ENCODE measurements at places on chromosomes 2 and 18. TPM values are rescaled to one million over a fixed set of nuclear protein-coding genes. Genes with fewer than 3 reads are reported as not detected.
A peak's percentile ranks its signal among the peaks of the same experiment; 100 is the strongest.

Gene ELAC1
- polyA plus RNA-seq, result 15.0 TPM

Gene CD8A
- polyA plus RNA-seq, result 924 TPM

Gene ANKRD30B
- polyA plus RNA-seq, result not detected

Gene RAB6C
- polyA plus RNA-seq, result not detected

Gene ASB18
- not detected for polyA plus RNA-seq

Gene SCYGR8
- polyA plus RNA-seq, result not detected

- no peak for DNase-seq
Measured at GRCh38 chr2:223688094-223688835, 86.1 kb upstream of the SCG2 start.

DNA sequence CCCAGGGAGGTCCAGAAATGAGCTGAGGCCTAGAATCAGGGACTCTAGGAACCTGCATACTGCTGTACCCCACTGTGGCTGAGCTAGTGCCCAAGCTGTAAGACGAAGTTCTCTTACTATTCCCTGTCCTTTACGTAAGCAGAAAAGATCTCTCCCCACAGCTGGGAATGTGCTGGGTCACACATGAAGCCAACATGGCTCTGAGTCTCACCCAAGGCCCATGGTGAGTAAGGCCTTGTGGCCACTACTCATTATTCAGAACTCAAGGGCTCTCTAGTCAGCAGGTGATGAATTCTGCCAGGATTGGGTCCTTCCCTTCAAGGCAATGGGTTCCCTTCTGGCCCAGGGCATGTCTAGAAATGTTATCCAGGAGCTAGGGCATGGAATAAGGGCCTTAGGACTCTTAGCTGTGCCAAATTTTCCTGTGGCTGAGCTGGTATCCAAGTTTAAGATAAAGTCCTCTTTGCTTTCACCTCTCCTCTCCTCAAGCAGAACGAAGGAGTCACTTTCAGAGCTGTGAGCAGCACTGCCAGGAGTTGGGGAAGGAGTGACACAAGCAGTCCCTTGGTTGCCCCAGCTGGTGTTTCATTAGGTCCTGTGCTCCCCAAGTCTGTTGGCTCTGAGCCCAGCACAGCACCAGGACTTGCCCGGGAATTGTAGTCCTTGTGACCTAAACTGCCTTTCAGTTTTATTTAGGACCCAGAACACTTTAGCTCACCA, 707.6 kb downstream of the SLC4A3 start:
- no peak for DNase-seq

DNA sequence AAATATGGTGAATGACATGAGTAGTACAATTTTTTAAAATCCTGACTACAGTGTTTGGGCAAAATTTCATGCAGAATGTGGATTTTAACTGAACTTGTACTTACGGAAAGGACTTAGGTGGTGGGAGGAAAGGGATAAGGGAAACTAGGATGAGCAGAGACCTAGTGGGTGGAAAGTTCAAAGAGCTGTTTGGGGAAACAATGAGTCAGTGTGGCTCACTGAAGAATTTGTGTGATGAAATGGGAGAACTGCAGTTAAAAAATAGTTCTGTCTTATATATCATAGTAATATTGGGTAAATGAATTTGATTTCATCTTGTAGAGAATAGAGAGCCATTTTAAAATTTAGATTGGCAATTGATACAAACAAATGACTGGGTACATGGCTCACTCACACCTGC, 220.1 kb upstream of the CTAGE1 start:
- no peak for DNase-seq

- peak; percentile 47 for DNase-seq
Measured at GRCh38 chr2:162301151-162301804, 17.2 kb downstream of the IFIH1 start.

GRCh38 chr2:42281416-42282081, 79.5 kb downstream of the COX7A2L start:
- no peak for DNase-seq

- DNase-seq, result no peak
Measured at GRCh38 chr18:457140-457519, 43.4 kb downstream of the COLEC12 start.

DNA sequence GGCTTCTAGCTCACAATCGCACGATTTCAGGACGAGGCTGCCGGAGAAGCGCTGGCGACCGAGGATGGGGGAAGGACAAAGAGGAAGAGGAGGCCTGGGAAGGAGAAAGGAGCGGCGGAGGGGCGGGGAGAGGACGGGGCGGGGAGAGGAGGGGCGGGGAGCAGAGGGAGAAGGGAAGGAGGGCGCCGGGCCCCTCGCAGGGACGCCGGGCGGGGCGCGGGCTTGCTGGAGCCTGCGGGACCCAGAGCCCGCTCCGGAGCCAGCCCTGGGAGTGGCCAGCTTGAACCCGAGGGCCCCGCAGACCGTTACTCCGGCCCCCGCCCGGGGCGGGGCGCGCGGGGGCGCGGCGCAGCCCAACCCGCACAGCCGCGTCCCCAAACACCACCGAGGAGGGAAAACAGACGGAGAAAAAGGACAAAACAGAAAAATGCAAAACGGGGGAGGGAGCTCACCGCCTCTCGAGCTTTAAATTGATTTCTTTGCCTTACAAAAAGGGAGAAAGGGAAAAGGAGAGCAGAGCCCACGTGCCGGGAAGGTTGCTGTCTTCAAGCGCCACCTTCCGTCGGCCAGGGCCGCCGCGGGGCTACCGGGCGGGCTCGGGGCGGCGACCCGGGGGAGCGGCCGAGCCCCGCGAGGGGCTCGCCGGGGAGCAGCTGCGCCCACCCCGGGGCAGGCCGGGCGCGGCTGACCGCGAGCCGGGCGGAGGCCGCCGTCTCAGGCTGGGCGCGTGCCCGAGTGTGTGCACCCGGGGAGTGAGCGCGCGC, 781 bp upstream of the SOX11 start:
- DNase-seq, result no peak

GRCh38 chr18:42758852-42759251, 356.6 kb downstream of the RIT2 start:
- no peak for DNase-seq

GRCh38 chr2:113164215-113164929, 9.4 kb upstream of the PSD4 start:
- DNase-seq, result no peak

DNA sequence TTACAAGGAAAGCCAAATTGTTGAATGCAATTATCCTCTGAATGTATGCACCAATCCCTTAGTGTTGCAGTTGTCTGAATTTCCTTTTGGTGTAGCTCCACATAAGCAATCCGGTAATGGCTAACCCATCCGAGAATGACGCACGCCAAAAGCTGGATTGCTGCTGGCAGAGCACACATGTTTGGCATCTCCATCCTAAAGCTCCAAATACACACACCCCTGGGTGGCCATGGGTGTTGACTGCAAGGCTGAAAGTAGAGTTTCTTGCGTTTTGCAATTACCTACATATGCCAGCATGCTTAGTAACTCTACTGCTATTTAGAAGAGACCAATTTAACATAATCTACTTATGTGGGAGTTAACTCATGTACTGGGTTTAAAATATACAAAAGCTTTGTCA, 53.1 kb downstream of the KCTD1 start:
- DNase-seq, result no peak

DNA sequence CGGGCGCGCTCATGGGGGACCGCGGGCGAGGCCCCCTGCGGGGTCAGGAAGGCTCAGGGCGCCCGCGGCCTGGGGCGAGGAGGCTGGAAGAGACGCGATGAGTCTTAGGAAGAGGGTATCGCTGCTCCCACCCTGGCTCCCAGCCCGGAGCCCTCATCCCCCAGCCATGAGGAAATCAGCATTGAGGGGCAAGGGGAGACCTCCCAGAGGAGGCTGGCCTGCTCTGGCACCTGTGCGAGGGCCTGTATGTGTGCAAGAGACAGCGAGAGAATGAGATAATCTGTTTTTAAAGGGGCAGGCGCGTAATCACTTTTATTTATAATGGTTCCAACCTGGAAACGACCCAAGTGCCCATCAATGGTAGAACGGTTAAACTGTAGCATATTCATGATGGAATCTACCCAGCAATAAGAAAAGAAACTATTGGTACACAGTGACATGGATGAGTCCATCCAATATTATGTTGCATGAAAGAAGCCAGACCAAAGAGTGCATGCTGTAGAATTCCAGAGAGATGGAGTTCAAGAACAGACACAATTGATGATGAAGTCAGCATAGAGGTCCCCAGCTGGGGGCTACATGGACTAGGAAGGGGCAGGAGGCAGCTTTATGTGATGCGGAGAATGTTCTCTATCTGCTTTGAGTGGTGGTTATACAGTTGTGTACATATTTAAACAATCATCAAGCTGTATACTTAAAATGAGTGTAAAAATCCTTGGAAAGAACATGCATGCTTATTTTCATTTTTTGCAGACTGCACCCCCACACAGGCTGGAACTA, 14.4 kb downstream of the FBXO41 start:
- no peak for DNase-seq

DNA sequence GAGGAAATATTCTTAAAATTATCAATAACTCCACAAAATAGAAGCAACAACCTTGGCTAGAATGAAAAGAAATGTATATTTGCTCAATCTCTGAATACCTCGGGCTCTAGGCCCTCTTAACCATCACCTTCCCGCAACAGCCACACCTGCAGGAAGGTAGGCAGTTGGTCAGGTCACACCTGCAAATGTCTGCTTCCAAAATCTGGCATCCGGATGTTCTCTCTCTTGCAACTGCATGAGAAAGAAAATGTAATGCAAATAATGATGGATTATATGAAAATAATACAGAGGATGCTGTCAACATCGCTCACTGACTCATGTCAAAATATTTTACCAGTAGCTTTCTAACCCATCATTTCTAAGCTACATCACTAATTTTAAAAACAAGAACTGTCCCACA, 148.3 kb downstream of the SATB2 start:
- DNase-seq, result no peak

DNA sequence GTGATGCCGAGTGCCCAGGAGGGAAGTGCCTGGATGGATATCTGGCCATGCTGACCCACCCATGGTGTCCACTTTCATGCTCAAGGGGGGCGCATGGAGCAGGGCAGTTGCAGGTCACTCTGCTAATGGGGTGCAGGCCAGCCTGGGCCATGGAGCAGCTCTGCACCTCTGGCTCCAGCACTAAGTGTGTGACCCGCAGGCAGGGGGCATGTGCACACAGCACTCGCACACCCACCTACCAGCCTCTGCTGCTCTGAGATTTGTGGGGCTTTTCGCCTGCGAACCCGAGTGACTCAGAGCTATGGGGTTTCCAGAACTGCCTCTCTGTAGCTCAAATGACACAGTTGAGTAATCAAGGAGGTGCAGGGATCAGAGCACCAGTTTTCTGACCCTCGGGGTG, 66.2 kb downstream of the CYP26B1 start:
- no peak for DNase-seq

- no peak for DNase-seq
Measured at GRCh38 chr2:132272713-132273112, 111.0 kb upstream of the ANKRD30BL start.

GRCh38 chr18:79275992-79276391, 119.7 kb upstream of the NFATC1 start:
- no peak for DNase-seq

- DNase-seq, result peak; percentile 26
Measured at GRCh38 chr2:38666556-38666910, 619 bp downstream of the GALM start.

- DNase-seq, result no peak
Measured at GRCh38 chr2:101961338-101962191, 30.2 kb upstream of the IL1R2 start.

GRCh38 chr2:239805043-239805329, 220.2 kb downstream of the NDUFA10 start:
- DNase-seq, result no peak

DNA sequence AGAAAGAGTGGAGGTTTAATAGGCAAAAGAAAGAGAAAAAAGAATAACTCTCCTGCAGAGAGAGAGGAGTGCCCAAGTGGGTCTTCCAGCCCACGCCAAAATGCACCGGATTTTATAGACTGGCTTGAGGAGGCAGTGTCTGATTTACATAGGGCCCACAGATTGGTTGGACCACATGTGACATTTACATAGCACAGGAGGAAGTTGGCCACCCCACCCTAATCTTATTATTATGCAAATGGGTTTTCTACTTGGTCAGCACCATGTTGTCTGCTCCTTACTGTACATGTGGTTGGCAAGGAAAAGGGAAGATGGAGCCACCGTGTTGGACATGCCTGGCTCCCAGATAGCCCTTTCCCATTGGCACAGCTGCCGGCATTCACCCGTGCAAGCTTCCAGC, 56.8 kb downstream of the SP110 start:
- DNase-seq, result no peak

DNA sequence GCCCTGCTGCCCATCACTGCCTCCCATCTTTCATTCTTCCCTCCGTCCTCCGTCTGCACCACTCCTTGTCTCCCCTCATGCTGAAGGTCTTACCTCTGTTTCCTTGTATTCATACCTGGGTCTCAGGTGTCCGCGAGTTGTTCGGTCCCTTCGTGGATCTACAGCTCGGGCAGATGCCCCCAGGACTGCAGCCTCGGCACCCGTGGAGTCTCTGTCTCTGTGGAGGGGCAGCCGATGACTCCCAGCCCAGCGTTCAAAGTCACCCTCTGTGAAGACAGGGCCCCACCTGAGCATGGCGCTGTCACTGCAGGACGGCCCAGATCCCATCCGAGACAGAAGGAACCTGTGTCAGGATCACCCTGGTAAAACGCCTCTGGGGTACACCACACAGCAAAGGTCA, 480.0 kb upstream of the SALL3 start:
- no peak for DNase-seq

DNA sequence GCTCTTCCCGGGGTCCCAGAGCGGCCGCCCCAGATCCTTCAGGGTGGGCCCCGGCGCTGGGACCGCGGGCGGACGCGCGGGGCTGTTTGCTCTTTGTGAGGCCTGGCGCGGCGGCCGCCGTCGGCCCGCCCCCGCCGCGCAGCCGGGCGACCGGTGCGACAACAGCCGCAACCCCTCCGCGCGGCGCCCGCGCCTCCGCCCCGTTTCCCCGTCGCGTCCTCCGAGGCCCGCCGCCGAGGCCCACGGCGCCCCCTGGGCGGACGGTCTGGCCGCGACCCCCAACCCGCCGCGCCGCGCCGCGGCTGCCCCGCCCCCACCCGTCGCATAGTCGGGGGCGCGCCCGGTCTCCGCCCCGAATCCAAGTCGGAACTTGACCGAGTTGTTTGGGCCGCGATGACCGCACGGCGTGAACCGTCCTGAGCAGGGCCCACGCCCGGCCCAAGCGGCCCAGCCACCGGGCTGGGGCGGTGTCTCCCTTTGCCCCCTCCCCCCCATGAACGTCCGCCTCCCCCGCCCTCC, 448 bp downstream of the YPEL5 start:
- no peak for DNase-seq

DNA sequence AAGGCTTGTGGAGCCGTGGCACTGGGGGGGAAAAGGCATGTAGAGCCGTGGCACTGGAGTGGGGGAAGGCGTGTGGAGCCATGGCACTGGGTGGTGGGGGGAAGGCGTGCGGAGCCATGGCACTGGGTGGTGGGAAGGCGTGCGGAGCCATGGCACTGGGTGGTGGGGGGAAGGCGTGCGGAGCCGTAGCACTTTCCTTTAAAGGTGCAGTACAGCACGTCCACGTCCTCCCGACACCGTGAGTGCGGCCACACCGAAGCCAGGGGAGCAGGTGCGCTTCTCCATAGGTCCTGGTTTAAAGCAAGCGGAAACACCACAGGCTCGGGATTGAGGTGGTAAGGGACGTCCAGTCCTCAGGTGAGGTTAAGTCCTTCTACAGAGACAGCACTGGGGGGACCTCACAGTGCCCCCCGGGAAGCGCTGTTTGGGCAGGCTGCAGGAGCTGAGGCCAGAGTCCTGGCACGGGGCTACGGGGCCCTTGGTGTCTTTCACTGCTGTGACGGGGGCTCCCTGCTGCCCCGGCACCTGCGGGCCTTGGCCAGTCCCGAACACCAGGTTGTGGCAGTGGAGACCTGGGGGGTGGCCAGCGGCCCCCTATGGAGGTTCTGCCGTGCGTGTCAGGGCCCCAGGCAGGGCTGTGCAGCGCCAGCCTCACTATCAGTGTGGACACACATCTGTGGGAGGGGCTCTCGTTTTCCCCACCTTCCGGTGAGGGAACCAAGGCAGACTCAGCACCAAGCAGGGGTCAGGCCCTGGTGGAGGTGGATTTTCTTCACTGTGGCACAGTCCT, 93.0 kb upstream of the CTDP1 start:
- DNase-seq, result no peak

Data from CD8-positive, alpha-beta memory T cell (primary cell).